ENCODE measurements at places on chromosomes 16 and 17.

DNA sequence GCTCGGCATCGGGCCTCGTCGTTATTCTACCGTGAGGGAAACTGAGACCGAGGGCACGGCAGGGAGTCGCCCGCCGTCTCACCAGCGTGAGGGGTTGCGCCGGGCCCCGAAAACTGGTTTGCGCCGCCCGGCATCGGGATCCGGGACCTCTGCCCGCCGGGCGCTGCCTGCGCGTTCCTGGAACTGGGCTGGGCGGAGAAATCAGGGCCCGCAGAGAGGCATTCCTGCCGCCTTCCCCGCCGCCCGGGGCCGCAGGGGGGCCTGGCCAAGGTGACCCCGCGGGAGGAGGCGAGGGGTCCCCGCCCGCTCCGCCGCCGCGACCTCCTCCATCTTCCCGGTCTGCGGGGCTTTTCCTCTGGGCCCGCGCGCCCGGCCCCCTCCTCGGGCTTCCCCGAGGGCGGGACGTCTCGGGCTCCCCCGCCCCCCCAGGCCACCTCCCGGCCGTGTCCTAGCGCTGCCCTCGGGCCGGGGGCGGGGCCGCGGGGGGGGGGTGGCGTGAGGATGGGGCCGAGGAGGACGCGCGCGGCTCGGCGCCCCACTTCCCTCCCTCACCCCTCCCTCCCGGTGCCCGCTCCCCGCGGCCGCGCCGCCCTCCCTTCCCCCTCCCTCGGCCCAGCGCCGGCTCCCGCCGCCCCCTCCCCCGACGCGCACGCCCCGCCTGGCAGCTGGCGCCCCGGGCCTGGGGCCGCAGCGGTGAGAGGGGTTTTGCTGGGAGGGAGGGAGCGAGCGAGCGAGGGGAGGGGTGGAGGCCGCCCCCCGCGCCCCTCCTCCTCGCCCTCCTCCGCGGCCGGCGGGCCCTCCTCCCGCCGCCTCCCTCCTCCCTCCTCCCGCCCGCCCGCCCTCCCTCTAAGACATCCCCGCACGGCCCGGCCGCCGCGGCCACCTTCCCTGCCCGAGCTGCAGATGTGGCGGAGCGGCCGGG, at the start of gene GLIS2:
GLIS2 (plus strand) TSS at position 882 of the 922 bp plus-strand sequence. CDS start 16,214 bp downstream, outside the sequence.
- DNase-seq = no peak

- no peak for DNase-seq
Measured at GRCh38 chr17:39972271-39972670, 8.3 kb upstream of the PSMD3 start.

DNA sequence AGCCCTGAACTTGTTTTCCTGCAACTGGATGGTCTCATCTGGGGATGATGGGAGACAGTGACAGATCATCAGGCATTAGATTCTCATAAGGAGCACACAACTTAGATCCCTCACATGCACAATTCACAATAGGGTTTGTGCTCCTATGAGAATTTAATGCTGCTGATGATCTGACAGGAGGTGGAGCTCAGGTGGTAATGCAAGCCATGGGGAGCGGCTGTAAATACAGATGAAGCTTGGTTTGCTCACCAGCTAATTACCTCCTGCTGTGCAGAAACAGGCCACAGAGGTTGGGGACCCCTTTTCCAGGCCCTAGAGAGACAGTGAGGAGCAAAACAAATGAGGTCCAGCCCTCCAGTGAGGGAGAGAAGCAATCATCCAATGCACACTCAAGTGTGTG, 168.6 kb downstream of the RGS9 start:
- no peak for DNase-seq

DNA sequence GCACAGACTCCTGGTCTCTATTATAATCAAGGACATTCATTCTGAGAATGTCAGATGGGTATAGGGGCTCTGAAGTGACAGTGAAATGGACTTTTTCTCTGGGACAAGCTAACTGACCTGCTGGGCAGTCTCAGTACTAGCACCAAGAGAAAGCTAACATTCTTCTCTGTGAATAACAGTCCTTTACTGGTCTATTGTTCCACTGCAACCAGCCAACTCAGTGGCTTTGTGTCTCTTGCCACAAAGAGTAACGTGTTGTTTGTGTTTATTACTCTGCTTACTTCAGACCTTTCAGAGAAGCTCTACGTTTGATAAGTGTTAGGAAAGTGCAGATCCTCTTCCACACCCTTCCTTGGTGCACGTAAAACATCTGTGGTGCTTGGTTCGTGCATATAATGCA, 61.5 kb upstream of the BCAR1 start:
- DNase-seq = no peak

DNA sequence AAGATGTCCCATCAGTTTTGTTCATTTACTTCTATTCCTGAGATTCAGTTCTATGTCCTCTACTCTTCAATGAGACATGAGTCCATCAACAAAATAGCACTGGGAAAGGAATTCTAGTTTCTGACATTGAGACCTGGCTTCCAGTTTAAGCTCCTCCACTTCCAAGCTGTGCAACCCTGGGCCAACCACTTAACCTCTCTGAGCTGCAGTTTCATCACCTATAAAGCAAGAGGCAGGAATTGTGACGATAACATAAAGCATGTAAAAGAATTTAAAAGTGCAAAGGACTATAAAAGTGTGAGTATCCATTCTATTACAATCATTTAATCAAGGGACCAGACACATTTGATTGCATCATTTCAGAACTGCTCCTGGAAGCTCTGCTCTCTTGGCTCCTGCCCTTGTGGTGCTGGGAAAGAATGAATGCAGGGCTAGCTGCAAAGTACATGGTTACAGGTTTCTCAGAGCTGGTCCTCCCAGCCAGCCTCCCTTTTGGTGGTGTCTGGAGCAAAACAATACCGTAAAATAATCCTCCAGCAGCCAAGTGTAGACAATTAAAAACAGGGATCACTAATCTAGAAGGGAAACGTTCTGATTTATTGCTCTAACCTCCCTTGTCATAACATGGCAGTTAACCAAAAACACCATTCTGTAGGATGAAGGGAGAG, 113.9 kb downstream of the VPS53 start:
- no peak for DNase-seq

DNA sequence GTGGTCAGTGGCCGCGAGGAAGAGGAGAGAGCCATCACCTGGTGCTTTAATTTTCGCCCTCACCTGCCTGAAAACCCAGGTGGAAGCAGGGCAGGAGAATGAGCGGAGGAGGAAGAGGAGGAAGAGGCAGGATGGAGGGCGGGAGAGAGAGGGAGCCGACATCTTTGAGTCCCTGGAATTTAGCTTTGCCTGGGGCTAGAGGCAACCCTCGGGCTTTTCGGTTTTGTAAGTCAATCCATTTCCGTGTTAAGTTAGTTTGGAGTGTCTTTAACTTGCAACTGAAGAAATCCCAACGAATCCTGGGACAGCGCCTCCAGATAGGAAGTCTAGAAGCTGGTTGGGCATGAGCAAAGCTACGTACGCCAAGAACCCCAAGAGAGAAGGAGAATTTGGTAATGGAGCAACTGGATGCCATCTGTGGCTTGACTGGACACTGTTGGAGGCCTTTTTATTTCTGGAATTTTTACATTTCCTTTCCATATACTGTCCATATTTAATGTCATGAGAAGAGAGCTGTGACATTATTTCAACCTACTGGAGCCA, 36.9 kb upstream of the ATP2A3 start:
- DNase-seq = no peak

DNA sequence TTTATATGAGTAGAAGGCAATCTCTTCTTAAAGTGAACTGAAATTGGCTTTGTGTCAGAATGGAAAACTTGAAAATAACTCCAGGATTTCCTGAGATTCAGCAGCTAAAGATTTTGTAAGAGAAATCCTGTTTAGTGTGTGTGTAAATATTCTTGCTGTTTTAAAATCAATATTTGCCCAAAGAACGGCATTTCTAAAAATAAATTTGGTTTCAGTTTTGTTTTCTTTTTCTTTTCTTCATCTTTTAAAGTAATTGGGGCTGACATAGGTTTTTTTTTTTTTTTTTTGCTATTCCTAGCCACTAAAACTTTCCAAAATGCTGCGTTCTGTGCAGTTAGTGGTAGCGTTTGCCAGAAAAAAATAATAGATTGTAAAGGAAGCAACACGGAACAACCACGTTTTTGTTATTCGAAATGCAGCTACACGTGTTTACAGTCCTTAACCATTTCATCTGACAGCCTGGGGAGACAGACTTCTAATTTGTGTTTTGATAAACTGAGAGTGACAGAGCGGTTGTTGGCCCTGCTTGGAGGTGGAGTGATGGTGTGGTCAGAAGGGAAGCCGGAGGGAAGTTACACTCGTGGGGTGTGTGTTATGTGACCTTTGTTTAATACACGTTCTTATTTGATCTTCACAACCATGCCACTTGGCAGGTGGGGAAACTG, 21.6 kb upstream of the SMPD3 start:
- no peak for DNase-seq

- DNase-seq = no peak
Measured at GRCh38 chr16:66001432-66001831, 365.1 kb upstream of the CDH5 start.

- no peak for DNase-seq
Measured at GRCh38 chr17:30413109-30413508, 34.4 kb downstream of the CPD start.

GRCh38 chr17:32520104-32520701, 33.4 kb downstream of the CDK5R1 start:
- DNase-seq = peak; percentile 27

DNA sequence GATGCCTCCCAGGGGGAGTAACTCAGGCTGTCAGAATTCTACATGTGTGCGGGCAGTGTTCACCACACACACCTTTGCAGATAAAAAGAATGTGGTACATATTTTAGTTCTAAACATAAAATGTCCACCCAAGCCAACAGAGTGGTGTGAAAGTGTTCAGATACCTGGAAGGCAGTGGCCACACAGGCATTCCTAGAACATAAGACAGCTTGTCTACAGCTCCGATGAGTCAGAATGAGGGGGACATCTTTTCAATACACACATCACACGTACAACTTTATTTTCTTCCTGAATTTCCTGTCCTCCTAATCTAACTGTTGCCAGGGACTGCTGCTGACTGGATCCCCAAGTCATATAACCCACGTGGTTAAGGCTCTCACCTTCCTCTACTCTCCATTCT, 142.3 kb downstream of the ZFHX3 start:
- DNase-seq = no peak

- DNase-seq = no peak
Measured at GRCh38 chr17:8800656-8801055, 1.5 kb upstream of the MFSD6L start.

DNA sequence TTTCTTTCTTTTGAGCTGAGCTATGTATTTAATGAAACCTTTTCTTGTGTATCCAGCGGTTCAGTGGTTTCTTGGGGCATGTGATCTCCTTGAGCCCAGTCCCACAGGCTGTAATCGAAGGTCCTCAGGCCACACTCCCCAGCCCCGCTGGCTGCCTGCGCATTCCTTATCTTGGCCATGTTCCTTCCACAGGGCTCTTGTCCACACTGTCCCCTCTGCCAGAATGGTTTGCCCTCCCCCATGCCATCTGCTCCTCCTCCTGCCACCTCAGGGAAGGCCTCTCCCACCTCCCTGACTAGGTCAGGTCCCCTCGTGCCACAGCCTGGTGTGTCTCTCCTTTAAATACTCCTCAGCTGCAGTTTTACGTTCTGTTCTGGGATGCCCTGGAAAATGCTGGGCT, 12.1 kb upstream of the NLRC5 start:
- DNase-seq = no peak

DNA sequence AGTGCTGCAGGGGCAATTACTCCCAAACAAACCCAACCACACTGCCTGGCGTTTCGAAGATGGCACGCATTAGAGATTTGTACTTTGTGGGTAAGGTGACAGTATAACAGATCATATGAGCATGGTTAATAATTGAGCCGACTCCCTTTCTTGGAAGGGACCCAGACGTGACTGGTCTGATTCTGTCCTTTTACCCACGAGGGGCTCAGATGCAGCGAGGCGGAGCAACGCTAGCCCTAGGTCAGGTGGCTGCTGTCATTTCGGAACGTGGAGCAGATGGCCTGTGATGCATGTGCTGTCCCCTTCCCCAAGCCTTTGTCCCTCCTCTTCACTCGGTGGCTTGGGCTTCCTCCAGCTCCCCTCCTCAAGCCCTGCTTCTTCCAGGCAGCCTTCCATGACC, 84.2 kb downstream of the SNX29 start:
- no peak for DNase-seq

Measured in stimulated activated CD4-positive, alpha-beta T cell treated with anti-CD3 and anti-CD28 coated beads, TNF-alpha, amount 100 ng/mL, for 1 hour (primary cell).